ENCODE measurements at places on chromosomes 1 and 21.

GRCh38 chr21:19045876-19046275, 642.3 kb upstream of the TMPRSS15 start:
- DNase-seq: no peak

DNA sequence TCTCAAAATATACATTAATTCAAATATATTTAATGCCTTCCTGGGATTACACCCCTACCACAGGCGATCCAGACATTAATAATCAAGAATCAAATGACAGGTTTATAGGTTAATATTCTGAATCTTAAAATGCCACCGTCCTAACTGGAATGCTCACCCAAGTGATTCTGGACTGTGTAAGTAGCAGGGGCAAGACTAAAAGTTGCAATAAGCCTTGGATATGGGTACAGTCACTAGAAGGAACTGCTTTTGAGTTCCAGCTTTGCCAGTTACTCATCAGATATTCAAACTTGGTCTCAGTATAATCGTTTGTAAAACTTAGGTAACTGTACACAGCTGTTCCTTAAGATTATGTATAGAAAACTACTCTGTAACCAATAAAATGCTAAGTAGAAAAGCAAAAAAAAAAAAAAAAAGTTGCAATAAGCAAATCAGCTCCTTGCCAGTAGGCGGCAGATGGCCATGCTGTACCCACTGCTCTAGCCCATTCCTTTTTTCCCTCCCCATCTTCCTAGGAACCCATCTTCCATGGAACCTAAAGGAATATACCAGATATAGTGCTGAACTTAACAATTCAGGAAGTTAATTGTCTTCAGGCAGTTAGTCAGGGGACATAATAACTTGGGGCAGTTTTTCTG, 10.5 kb downstream of the RO60 start:
- DNase-seq: no peak

DNA sequence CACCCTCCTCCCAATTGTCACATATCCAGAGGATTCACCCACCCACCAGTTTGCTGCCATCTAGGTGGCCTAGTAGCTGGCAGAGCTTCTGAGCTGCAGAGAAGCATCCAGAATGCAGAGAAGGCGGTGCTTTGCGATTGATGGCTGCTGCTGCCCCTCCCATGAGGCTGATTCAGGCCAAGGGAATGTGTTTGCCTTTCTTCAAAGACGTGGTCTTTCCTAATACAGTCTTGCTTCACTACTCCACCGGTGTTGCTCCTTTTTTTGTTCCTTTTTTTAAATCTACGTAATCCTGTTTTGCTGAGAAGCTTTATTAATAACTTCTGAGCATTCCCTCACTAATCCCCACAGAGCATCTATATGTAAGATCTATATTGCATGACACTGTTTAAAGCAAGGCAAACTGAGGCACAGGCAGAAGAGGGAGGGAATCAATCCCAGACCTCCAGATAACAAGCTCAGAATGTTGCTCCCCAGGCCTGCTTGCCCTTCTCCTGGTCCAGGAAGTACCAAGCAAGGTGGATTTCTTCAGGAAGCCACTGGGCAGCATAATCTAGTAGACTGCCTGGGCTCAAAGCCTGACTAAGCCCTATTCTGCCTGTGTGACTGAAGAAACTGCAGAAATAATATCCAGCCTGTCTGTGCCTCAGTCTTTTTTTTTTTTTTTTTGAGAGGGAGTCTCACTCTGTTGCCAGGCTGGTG, 275.5 kb upstream of the FMN2 start:
- DNase-seq: peak; percentile 18

GRCh38 chr1:204662530-204662929, 23.0 kb downstream of the LRRN2 start:
- no peak for DNase-seq

- DNase-seq: peak; percentile 36
Observed at GRCh38 chr1:18597160-18598042, 33.2 kb upstream of the PAX7 start.

- DNase-seq: peak; percentile 39
Observed at GRCh38 chr21:38766987-38767722, 38.6 kb upstream of the ETS2 start.

DNA sequence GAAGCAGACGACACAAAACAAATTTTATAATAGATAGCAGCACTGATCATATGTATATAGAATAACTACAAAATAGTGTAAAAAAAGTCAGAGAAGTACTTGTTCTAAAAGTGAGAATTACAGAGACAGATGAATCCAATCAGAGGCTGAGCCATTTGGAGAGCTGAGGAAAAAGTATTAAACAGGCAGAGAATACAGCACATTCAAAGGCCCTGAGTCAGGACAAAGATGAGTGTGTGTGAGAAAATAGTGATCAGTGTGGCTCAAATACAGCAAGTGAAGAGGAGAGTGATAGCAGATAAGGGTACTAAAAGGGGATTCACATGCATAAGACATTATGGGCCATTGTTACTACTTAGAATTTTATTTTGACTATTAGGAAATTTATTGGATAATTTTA, 430.6 kb upstream of the BRINP3 start:
- no peak for DNase-seq

GRCh38 chr1:6475381-6476133, 9.6 kb upstream of the TNFRSF25 start:
- DNase-seq: peak; percentile 85

- DNase-seq: no peak
Observed at GRCh38 chr1:11479375-11479979, 522 bp downstream of the DISP3 start.

DNA sequence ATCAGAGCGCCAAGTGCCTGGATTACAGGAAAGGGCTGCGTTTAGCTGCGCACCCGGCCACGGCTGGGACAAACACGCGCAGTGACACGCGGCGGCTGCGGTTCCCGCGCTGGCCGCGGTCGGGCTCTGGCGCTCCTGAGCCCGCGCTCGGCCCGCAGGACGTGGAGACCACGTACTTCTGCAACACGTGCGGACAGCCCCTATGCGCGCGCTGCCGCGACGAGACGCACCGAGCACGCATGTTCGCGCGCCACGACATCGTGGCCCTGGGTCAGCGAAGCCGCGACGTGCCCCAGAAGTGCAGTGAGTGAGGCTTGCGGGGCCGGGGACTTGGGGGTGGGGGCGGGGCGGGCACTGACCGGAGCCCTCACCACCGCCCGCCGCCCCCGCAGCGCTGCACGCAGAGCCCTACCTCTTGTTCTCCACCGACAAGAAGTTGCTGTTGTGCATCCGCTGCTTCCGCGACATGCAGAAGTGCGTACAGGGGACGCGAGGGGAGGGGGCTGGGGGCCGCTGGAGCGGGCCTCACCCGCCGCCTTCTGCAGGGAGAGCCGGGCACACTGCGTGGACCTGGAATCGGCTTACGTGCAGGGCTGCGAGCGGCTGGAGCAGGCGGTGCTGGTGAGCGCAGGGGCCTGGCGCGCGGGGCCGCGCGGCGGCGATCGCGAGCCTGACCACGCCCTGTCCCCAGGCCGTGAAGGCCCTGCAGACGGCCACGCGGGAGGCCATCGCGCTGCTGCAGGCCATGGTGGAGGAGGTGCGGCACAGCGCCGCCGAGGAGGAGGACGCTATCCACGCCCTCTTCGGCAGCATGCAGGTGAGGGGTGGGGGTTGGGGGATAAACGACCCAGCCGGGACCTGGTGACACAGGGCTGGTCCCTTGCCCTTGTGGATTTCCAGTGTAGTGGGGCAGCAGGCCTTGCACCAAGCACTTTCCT, 3.1 kb downstream of the RNF207 start:
- DNase-seq: peak; percentile 33

GRCh38 chr1:159091607-159092031, 15.1 kb upstream of the AIM2 start:
- no peak for DNase-seq

- no peak for DNase-seq
Observed at GRCh38 chr1:20829946-20830345, 42.8 kb upstream of the HP1BP3 start.

- DNase-seq: no peak
Observed at GRCh38 chr21:39319814-39320332, 6.4 kb upstream of the BRWD1 start.

DNA sequence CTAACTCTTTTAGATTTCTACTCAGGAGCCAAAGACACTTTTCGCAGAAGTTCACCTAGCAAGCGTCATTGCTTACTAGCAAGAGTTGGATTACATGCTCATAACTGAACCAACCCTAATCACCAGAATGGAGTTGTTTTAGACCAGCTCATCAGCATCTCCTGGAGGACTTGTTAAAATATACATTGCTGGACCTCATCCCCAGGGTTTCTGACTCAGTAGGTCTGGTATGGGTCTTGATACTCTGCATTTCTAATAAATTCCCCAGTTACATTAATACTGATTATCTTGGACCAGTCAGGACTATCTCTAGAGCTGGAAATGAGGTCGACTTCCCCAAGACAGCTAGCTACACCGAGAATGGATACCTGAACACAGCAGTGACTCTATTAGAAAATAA, 9.7 kb upstream of the PRDX6 start:
- DNase-seq: no peak

GRCh38 chr1:28322194-28322593, 6.6 kb upstream of the MED18 start:
- no peak for DNase-seq

- peak; percentile 42 for DNase-seq
Observed at GRCh38 chr1:16921391-16922185, at the start of gene CROCC. TSS of gene CROCC (plus strand) at chr1:16921931. CDS start at chr1:16922019, 88 bp downstream.

- no peak for DNase-seq
Observed at GRCh38 chr1:190172651-190173430, 304.8 kb downstream of the BRINP3 start.

DNA sequence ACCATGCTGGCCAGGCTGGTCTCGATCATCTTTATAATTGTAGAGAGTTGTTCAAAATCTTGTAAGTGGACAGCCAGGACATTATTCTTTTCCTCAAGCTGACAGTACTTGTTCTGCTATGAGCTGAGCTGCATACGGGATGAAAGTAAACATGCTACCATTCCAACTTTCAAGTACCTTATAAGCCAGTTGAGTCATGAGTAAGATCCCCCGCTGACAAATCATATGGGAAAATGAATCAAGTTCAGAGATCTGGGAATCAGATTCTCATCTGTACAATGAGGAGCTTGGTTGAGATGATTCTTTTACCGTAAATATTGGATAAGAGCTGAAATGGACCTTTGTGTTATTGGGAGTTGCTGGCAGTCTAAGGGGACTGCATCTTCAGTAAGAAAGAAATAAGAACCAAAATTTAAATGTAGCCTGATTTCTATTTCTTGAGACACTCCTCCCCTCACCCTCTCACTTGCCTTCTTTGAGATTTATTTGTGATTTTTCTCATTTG, 62.7 kb downstream of the CENPF start:
- DNase-seq: no peak

GRCh38 chr1:48652334-48652733, 124.4 kb downstream of the BEND5 start:
- no peak for DNase-seq

- DNase-seq: no peak
Observed at GRCh38 chr1:150388241-150388640, 24.3 kb downstream of the RPRD2 start.

DNA sequence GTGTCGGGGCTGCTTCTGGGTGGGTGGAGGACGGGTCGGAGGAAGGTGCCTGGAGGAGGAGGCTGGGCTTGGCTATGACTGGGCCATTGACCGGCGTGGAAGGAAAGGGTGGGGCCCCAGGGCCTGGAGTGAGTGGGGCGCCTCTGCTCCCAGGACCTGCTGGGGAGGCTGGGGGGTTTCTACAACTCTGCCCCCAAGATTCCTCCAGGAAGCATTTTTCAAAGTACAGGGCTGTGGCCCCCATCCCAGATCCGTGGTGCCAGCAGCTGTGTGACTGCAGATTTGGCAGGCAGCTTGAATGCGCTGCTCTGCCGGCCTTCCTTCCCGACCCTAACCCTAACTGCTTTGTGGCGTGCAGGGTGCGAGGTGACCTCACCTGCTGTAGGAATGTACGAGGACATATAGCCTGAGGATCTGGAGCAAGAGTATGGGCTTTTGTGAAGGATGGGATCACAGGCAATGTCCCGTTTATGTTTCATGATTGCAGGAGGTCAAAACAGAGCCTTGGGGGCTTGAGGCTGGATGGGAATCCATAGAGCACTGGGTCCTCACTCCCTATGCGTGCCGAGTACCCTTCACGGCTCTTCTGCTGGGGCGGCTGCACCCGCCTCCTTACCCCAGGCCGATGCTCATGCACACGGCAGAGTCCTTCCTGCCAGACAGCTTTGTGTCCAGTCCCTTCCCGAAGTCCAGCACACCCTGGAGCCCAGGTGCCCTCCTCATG, 24.7 kb downstream of the TRPM2 start:
- DNase-seq: no peak

DNA sequence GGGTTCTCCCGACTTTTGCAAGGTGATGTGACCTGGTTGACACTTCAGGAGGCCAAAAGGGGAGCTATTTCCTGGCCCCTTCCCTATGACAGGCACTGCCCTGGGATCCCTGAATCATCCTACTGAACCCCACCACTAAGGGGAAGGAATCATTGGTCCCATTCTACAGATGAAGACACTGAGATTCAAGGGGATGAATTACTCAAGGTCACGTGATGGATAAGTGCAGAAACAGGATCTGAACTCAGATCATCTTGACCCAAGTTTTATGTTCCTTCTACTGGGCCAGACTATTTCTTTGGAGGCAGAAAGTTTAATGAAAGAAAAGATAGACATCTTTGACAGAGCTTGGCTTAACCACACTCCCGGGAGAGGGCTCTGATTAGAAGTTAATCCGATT, 258.7 kb downstream of the RRAGC start:
- DNase-seq: no peak

- DNase-seq: no peak
Observed at GRCh38 chr1:110007046-110007830, 22.7 kb downstream of the AHCYL1 start.

GRCh38 chr1:57707631-57708030, 283.8 kb upstream of the DAB1 start:
- no peak for DNase-seq

- no peak for DNase-seq
Observed at GRCh38 chr1:153527683-153528040, 8.1 kb downstream of the S100A6 start.

DNA sequence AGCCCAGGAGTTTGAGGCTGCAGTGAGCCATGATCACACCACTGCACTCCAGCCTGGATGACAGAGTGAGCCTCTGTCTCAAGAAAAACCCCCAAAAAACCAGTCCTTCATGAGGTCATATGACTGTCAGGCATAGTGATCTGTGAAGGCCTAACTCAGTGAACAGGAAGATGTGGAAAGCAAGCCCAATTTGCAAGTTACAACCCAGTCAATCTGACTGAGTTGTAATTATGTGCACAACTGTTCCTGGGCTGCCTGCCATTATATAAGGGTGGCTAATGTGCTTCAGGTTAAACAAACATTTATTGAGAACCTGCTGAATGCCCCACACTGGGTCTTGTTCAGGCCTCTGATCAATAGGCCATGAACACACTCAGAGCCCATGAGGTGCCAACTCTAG, 38.2 kb upstream of the KIRREL1 start:
- DNase-seq: no peak

Measured in CD4-positive, alpha-beta T cell treated with Interleukin-4 for 1 hour (primary cell).